Lower leg skin (tissue), 4 donors: ENCODE measurements at places on chromosomes 5 and 9. TPM values are rescaled to one million over a fixed set of nuclear protein-coding genes. Genes with fewer than 3 reads are reported as not detected.

Gene STPG3
- total RNA-seq = not detected

Gene IFNA21
- not detected for total RNA-seq

DNA sequence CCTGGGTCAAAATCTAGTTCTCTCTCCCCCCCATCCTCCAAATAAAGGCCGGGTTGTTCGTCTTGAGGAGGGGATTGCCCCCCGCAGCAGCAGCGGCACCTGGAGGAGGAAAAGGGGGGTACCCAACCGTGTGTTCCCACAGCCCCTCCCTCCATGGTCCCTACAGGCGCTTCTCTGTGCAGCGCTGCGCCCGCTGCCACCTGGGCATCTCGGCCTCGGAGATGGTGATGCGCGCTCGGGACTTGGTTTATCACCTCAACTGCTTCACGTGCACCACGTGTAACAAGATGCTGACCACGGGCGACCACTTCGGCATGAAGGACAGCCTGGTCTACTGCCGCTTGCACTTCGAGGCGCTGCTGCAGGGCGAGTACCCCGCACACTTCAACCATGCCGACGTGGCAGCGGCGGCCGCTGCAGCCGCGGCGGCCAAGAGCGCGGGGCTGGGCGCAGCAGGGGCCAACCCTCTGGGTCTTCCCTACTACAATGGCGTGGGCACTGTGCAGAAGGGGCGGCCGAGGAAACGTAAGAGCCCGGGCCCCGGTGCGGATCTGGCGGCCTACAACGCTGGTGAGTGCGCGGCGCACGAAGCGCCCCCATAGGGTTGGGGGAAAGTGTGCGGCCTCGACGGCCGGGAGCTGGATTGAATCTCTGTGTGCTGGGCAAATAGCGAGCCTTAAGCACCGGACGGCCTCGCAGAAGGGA, 3.5 kb downstream of the LHX2 start:
- DNase-seq = no peak

DNA sequence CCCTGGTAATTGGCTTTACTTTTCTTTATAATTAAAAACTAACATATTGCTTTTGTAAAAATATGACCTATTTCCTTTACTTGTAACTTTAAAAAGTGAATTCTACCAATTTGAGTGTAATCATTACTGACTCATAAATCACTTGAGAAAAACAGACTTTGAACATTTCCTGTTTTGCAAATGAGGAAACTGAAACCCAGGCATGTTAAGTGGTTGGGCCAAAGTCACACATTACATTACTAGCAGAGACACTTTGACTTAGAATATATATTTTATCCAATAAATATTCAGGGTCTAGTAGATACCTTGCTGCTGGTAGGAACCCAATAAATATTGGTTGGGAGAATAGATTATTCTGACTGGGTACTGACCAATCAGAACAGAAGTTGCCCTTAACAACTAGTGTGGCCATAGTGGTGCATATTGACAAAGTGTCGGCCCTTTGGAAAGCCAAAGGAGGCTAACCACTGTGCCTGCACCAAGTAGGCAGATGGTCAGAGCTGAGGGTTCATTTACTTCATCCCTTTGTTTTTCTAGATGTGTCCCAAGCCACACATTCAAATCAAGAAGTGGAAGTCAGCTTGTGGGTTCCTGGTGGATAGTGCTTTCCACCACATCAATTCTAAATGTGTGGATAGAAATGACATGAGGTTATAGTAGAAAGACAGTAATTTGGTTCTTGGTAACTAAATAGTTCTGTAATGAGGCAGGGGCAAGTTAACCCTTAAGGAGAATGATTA, 365.1 kb upstream of the RIOK2 start:
- DNase-seq = no peak

DNA sequence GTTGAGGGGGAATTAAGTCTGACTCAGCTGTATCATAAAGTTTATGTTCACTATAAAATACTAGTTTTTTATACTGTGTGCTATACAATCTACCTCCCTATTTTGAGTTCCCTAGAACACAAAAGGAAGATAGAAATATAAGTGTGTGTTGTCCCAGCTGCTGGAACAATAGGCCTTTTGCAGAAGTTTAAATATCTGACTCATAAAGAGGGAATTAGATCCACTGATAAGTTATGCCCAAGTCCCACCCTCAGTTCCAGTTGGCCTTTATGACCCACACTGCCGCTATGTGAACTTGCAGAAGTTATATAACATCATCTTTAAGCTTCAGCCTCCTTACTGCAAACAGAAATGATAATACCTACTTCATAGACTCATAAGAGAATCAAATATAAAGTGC, 88.5 kb upstream of the DAB2 start:
- no peak for DNase-seq

- peak; percentile 70 for DNase-seq
Measured at GRCh38 chr9:92737216-92737606, 27.4 kb downstream of the BICD2 start.

- DNase-seq = no peak
Measured at GRCh38 chr5:143880178-143880577, 68.2 kb downstream of the HMHB1 start.

- no peak for DNase-seq
Measured at GRCh38 chr9:96219026-96219899, 82.7 kb downstream of the HSD17B3 start.
